ENCODE measurements at places on chromosomes 12 and 14.
A peak's percentile ranks its signal among the peaks of the same experiment; 100 is the strongest.

DNA sequence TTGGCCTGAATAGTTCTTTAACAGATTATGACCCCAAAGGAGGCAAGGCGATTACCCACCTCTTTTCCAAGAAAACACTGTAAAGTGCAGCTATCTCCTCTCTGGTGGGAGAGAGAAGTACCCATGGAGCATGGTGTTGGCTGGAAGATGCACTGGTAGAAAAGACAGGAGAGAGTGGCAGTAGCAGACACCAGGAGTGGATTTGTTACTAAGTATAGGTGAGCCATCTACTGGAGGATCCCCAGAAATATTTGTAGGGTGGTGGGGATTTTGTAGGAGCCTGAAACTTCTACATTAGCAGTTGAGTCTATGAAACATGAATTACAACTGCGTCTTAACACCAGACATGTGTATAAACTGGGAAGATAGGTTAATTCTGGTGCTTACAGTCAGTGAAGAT is 148.0 kb downstream of the SLC38A4 start:
- peak; percentile 53 for DNase-seq

GRCh38 chr12:88433997-88434703 is 146.1 kb downstream of the KITLG start:
- DNase-seq: peak; percentile 64

- DNase-seq: peak; percentile 67
Observed at GRCh38 chr12:2057041-2057794, 4.4 kb downstream of the CACNA1C start.

DNA sequence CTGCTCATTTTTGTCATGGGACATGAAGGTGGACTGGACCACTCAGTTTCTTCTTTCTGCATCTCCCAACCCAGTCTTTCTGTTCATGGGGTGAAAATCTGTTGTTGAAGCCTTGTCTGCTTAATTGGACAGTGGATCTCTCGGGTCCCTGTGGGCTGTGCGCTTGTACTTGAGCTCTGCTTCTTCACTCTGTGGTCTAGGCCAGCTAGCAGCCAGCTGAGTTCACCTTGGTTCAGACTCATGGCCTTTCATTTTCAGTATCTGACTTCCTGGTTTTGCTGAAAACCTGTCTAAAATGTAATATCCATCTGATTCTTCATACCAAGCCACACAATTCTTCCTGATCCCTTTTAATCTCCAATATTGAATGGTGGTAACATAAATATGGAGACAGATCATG is 117.2 kb downstream of the LRRK2 start:
- no peak for DNase-seq

- no peak for DNase-seq
Observed at GRCh38 chr14:104925214-104925854, 655 bp downstream of the PLD4 start.
